ENCODE measurements at places on chromosomes 3 and 15.

GRCh38 chr3:116064646-116065045 is 380.6 kb downstream of the LSAMP start:
- no peak for DNase-seq

DNA sequence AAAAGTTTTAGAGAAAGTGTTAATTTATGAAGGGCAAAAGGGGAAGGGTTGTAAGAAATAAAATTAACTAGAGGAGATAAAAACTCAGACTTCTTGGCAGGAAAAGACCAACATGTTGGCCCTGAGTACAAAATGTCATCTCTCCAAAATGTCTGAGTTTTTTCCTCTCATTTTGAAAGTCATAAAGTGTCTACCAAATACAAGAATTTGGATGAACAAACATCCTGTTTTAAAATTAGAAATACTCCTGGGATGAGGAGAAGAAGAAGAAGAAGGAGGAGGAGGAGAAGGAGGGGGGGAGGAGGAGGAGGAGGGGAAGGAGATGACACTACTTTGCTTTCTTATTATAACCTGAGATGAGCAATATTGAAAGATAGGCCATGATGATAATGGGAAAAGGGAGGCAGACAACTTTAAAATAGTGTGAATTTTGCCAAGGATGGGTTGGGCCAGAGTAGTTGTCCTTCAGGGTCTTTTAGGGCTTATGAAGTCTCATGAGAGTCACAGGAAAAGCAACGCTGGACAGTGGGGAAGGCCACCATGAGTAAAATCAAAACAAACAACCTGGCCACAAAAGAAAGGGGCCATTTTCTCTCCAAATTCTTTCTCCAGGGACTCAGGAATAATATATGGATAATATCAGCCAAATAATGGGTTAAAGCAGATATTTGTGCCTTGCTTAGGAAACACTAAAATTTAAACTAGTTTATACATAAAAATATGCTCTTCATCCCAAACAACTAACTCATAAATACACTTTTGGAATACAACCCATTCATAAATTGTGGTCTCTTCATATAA is 632.9 kb downstream of the EPHA3 start:
- no peak for DNase-seq

- DNase-seq: no peak
Measured at GRCh38 chr15:58628206-58628947, 121.1 kb downstream of the ADAM10 start.

DNA sequence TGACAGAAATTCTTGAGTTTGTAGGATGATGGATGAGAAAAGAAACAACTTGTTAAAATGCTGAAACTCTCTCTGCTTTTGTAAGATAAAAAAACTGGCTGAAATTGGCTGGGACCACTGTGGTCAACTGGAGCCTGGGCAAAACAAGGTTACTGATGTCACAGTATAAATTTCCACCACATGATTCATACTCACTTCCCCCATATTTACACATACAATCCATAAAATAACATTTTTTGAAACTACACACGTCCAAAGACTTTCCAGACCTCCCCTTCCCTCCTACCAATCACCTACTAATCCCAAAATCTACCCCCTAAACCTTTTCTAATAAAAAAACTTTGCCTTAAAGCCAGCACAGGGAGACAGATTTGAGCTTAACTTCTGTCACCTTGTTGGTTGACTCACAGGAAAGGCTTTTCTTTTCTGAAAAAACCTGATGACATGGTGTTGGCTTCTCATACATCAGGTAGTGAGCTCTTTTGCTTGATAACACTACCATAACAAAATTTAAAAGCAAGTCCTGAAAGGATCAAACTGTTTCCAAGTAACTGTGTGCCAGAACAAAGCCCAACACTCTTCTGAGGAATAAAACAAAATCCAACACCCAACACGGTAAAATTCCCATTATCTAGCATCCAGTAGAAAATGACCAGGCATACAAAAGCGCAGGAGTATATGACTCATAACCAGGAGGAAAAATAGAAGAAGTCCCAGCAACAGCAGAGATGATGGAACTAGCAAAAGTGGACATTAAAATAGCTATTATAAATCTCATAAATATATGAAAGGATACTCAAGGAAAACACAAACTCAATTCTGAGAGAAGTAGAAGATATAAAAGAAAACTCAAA is 87.3 kb upstream of the SNRK start:
- no peak for DNase-seq

- no peak for DNase-seq
Measured at GRCh38 chr15:85800478-85801123, 5.9 kb upstream of the KLHL25 start.

DNA sequence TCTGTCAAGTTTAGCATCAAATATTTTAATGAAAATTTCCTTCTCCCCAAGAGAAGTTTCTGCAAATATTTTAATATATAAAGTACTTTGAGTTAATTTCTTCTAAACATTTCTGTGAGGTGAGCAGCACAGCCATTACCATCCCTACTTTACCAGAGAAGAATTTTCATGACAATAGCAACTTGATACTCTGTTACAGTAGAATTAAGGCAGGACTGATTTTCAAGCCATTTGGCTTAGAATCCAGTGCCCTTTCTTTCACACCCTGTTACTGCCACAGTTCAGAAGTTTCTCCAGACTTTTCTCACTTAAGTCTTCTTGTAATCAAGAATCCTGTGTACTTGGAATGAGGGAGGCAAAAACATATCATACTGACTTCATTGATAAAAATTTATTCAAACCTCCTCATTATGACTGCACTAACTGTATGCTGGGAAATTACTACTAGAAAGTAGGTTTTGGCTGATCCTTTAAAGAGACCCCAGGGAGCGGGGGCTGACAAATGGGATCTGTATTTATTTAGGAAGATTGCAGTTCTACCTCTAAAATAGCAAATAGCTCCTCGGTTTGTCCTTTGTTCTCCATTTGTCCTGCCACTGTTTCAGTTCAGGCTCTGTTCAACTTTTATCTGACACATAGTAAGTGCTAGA is 557.0 kb upstream of the SGO1 start:
- DNase-seq: no peak

GRCh38 chr3:32584660-32585059 is 14.0 kb upstream of the DYNC1LI1 start:
- no peak for DNase-seq

DNA sequence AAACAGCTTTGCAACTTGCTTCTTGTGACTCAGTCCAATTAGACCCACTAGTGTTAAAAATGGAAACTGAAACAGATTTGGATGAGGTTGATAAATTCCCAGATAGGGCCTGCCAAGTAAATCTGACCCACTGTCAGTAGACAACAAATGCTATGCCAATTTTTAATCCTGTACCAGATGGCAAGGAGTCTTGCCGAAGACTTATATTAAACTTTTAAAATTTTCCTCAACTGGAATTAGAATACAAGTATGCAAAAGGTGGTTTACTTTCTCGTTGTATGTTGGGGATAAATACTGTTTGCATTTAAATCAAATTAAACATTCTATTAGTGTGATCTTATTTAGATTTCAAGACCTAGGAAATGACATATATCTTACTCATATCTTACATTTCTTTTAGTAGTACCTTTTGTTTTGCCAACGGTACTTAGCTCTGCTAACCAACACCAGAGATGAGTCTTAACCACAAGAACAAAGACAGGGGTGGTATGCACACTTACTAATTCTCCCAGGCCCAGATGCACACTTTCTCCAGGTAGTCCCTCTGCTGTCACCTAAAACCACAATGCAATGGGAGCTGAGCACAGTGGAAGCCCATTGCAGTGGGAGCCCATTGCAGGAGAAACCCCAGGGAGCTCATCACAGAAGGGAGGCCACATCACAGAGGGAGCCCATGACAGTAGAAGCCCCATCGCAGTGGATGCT is 77.8 kb downstream of the WWTR1 start:
- no peak for DNase-seq

GRCh38 chr15:57327985-57328471 is 48.3 kb upstream of the CGNL1 start:
- DNase-seq: no peak

GRCh38 chr15:97014001-97014400 is 683.5 kb downstream of the NR2F2 start:
- no peak for DNase-seq

GRCh38 chr3:41137686-41138111 is 61.6 kb upstream of the CTNNB1 start:
- DNase-seq: no peak

DNA sequence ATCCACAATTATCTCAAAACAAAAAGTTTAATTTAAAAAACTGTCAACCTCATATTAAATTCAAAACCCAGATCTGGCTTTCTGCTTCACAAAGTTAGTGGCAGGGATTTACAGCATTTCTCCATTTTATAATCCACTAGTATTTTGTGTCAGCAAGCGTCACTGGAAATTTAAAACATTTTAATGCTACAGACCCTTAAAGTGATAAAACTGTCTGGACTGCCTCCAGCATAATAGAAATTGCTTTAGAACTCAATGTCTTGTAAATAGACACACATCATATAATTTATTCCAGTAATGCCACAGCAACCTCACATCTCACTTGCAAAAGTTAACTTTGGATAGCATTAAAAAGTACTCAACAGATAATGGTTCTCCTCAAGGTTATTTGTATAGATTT is 116.1 kb downstream of the ULK4 start:
- no peak for DNase-seq

GRCh38 chr3:195916291-195916690 is 7.9 kb upstream of the TNK2 start:
- no peak for DNase-seq

- peak; percentile 21 for DNase-seq
Measured at GRCh38 chr3:53255423-53255774, 423 bp downstream of the TKT start.

DNA sequence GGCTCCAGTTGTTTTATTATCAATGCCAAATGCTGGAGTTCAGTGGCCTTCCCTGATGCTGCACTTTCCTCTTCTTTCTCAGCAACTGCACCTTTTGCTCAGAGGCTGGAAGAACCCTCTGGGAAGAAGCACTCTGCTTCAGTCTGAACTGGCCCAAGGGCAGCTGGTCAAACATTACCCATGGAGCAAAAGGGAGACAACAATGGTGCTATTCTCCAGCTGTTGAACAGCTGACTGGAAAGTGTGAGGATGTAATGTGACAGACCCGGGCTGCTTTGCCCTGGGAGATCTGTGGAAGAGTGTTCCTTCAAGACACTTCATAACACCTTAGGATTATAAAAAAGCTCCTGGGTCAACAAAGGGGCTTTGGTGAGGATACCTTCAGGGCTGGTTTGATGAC is 84.9 kb downstream of the EPHB1 start:
- no peak for DNase-seq

DNA sequence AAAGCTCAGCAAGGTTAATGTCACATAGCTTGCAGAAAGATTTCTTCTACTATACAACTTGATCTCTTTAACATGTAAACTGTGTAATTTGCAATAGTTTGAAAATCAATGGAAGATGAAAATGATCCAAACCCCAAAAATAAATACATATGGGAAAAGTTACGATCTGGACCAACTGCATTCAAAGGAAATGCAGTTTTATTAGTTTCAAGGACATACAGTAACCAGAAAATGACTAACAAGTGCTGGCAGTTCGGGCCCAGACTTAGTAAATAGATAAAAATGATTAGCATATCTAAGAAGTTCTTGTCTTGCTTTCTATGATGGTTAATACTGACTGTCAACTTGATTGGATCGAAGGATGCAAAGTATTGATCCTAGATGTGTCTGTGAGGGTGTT is 37.3 kb upstream of the LEKR1 start:
- no peak for DNase-seq

Data from stimulated activated CD4-positive, alpha-beta T cell treated with anti-CD3 and anti-CD28 coated beads, Interleukin-1b, Interleukin-23, amount 100 ng/mL, for 1 hour (primary cell).